Ureter (tissue), 1 donor: ENCODE measurements at places on chromosomes 2 and 18. TPM values are rescaled to one million over a fixed set of nuclear protein-coding genes. Genes with fewer than 3 reads are reported as not detected.

GRCh38 chr2:118232796-118233195, 144.5 kb downstream of the INSIG2 start:
- DNase-seq, result no peak

Gene KCNE4
- 9.1 TPM for total RNA-seq

Gene FABP1
- not detected for total RNA-seq

DNA sequence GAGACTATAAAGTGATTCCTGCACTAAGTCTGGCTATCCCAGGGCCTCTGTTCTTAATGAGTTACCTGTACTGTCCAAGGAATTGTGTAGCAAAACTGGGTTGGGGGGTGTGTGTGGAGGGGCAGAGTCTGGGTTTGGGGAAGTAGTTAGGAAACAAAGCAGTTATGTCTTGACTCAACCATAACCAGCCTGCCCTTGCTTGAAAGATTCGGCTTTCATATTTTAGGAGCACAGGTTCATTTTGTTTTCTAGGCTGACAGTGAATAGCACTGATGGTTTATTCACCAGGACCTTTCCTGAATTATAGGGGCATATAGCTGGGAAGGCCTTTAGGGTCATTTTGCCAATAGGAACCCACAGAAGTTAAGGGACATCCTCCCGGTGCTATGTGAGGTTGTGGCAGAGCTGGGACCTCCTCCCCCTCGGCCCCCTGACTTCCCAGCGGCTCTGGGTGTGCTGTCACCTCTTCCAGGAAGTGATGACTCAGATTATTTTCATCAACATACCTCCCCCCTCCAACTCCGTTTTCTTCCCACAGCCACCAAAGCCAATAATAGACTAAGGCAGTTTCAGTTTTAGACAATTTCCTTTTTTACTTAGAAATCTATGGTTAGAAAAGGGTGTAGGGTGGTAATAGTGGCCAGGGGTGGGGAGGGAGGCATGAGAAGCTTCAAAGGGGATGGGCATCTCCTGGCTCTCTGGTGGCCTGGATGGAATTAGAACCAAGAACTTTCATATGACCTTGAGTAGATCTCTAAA, 44.8 kb downstream of the SETBP1 start:
- no peak for DNase-seq

GRCh38 chr2:45678791-45679348, 27.4 kb downstream of the PRKCE start:
- no peak for DNase-seq

Gene AGXT
- total RNA-seq, result 0.31 TPM

DNA sequence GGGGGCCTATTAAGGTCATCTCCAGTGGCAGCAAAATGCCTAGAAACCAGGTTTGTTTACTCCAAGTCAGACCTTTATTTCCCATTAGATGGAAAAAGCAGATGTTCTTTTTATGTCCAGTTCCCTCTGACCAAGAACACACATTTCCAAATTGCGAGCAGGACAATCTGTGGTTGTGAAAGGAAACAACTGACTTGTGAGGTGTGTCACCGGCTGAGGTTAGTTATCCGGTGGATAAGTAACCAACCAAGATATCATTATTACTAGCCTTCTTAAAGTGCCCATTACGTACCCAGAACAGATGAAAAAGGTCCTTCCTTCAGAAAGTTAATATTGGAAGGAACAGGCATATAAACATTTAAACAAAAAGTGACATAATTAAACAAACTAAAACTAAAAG, 112.9 kb downstream of the THADA start:
- DNase-seq, result no peak

DNA sequence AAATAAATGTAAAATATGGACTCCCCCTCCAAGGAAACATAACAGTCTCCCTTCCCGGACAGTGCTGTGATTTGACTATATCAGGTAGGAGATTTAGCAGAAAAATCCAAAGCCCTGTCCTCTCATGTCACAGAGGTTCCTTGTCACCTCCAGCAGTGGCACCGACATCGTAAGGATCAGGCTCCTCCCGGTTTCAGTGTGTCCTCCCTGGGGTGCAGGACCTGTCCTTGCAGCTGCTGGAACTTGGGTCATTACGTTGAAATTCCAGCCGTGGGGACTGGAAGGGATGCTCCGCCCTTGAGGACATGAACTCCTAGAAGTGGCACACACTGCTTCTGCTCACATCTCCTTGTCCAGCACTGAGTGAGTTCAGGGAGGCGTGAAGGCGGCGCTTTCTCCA, 101.1 kb upstream of the ODC1 start:
- no peak for DNase-seq

- no peak for DNase-seq
Observed at GRCh38 chr18:76835380-76835779, 13.0 kb downstream of the ZNF236 start.
